Naive thymus-derived CD4-positive, alpha-beta T cell (primary cell): ENCODE measurements at places on chromosomes 5 and 9. TPM values are rescaled to one million over a fixed set of nuclear protein-coding genes. Genes with fewer than 3 reads are reported as not detected.

DNA sequence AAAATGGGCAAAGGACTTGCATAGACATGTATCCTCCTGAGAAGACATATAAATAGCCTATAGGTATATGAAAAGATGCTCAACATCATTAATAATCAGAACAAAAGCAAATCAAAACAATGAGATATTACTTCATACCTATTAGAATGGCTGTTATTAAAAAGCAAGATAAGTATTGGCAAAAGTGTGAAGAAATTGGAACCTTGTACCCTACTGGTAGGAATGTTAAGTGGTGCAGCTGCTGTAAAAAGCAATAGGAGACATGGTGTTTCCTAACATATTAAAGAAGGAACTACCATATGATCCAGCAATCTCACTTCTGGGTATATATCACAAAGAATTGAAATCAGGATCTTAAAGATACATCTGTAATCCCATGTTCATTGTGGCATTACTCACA is 69.8 kb upstream of the PRR16 start:
- no peak for DNase-seq

DNA sequence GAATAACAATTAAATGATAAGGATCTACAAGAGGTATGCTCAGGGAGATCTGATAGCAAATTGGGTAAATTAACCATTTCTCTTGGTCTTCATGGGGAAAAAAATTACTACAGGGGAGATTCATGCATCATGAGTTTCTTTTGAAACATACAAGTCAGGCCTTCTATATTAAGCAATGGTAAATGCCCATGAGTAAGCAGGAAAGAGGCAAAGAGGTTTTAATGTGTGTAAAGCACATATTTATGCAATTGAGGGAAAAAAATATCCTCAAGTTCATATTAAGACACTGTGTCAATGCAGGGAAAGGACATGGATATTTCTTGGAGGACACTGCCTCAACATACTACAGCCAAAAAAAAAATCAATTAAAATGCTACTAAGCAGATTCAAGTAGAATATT is 73.4 kb upstream of the NR4A3 start:
- DNase-seq, result no peak

Gene PCDHA13
- total RNA-seq, result not detected

Gene CARTPT
- not detected for total RNA-seq

- no peak for DNase-seq
Observed at GRCh38 chr5:40315126-40315525, 364.6 kb upstream of the PTGER4 start.

GRCh38 chr5:143065185-143065965 is 295.2 kb downstream of the ARHGAP26 start:
- DNase-seq, result no peak

GRCh38 chr5:66704790-66705425 is 108.7 kb downstream of the MAST4 start:
- DNase-seq, result no peak

- DNase-seq, result no peak
Observed at GRCh38 chr5:175025077-175025476, 300.7 kb downstream of the MSX2 start.

GRCh38 chr9:21385131-21385670 is at the start of gene IFNA2:
Gene IFNA2, minus strand, starts transcription at chr9:21385398. Its CDS starts 69 bp downstream, at chr9:21385329.
- DNase-seq, result no peak
